ENCODE measurements at places on chromosomes 1 and 21.

DNA sequence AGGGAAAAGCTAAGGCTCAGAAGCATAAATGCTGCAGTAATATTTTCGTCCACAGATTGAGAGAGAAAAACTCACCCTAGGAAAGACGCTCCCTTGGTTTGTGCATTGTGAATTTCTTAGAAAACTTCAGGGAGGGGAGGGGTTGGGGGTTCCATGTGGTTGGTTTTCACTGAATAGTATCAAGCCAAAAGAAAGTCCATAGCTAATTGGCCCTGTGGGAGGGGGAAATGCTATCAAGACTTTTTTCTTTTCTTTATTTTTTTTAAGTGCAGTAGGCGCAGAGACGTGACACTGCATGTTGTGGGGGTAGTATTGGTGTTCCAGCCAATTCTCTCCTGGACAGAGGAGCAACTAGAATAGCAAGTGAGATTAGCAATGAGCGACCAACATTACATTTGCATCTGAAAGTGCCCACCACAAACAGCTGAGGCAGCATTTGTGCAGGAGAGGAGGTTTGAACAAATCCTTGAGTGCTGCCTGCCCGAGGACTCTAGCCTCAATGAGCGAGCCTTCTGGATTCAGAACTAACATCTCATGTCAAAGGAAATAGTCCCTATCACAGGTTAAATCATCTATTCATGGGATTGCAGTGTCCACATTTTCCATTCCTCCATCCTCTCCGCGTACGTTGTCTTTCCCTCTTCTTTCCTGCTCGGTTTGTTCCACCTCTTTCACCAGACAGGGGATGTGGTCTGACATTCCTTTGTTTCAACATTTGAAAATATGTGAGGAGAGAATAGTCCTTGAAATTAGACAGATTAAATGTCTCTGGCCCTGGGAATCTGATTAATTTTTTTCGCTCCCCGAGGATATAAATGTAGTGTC is 118.0 kb upstream of the MARK1 start:
- DNase-seq: no peak

GRCh38 chr21:25127811-25128210 is 479.5 kb downstream of the MRPL39 start:
- DNase-seq: no peak

DNA sequence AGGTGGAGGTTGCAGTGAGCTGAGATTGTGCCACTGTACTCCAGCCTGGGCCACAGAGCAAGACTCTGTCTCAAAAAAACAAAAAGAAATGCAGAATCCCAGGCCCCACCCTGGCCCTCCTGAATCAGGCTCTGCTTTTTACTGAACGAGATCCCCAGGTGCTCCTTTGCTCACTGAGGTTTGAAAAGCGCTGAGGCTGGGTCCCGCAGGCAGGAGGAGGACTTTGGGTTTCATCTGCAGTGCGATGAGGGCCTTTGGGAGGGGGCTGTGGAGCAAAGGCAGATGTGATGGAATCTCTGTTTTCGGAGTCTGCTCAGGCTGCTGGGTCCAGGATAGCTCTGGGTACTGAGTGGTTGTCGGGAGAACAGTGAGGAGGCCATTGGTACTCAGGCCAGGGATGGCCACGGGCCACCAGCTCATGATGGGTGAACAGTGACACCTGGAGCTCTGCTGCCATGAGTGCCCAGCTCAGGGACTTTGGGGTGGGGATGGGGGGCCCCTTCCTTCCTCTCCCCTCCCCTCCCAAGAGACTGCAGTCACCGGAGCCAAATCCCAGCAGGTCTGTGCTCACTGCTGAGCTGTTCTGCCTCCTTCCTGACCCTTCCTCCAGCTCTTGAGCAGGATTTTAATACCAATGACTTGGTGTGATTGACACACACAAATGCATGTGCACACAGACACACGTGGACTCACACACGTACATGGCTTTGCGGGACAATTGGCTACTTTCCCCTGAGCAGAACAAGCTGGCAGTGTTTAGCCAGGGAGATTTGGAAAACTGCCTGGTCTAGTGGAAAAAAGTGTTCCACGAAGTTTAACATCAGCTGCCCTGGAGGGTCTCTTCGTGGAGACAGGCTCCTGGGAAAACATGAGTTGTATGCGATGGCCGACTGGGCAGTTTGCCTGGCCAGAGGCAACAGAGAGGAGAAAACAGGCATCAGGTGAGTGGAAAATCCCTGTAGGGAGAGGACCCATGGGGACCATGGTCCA is 3.6 kb upstream of the DHRS3 start:
- DNase-seq: no peak

- DNase-seq: no peak
Observed at GRCh38 chr1:238951809-238952208, 434.6 kb upstream of the CHRM3 start.

GRCh38 chr1:107357376-107357775 is 216.5 kb downstream of the NTNG1 start:
- no peak for DNase-seq

GRCh38 chr1:59985911-59986515 is 59.4 kb upstream of the CYP2J2 start:
- no peak for DNase-seq

GRCh38 chr1:152110365-152110859 is 4.8 kb downstream of the TCHH start:
- DNase-seq: peak; percentile 15

DNA sequence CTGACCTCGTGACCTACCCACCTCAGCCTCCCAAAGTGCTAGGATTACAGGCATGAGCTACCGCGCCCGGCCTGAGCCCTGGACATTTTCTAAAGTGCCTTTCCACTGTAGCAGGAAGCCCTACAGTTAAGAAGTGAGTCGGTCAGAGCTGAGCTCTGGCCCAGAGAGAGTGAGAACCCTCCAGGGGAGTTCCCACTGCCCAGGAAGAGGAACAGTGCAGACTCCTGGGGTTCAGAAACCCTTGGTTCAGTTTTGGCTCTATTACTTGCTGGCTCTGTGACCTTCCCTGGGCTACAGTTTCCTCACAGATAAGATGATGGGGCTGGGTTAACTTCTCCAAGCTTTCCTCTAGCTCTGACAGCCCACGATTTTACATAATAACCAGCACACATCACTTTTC is 20.9 kb downstream of the SLC9A1 start:
- DNase-seq: no peak

- DNase-seq: peak; percentile 24
Observed at GRCh38 chr1:95013950-95014574, 58.7 kb downstream of the ALG14 start.

- no peak for DNase-seq
Observed at GRCh38 chr1:171654201-171654941, 1.9 kb upstream of the MYOC start.

DNA sequence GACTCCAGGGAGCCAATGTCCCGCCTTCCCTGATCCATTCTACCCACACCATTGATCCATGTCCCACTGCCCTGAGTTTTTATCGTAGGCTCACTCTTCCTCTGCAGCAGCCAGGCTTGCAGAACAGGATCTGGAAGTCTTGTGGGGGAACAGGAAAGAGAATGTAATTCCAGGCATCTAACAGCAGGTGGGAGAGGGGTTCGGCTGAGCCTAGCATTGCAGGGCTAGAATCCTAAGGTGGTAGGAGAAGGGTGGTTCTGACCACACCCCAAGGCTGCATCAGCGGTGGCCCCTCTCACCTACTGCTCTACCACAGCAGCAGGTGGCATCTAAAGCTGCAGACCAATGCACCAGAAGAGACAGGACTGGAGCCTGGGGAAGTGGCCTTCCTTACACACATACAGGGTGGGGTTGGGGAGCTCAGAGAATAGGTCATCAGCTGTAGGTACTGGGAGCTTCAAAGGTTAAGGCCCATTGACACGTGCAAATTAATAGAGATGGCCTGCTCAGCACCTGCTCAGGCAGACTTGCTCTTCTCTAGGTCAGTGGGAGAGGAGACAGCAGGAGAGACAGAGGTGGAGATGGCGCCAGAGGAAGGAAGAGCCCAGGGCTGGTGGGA is 20.5 kb downstream of the KNCN start:
- DNase-seq: no peak

DNA sequence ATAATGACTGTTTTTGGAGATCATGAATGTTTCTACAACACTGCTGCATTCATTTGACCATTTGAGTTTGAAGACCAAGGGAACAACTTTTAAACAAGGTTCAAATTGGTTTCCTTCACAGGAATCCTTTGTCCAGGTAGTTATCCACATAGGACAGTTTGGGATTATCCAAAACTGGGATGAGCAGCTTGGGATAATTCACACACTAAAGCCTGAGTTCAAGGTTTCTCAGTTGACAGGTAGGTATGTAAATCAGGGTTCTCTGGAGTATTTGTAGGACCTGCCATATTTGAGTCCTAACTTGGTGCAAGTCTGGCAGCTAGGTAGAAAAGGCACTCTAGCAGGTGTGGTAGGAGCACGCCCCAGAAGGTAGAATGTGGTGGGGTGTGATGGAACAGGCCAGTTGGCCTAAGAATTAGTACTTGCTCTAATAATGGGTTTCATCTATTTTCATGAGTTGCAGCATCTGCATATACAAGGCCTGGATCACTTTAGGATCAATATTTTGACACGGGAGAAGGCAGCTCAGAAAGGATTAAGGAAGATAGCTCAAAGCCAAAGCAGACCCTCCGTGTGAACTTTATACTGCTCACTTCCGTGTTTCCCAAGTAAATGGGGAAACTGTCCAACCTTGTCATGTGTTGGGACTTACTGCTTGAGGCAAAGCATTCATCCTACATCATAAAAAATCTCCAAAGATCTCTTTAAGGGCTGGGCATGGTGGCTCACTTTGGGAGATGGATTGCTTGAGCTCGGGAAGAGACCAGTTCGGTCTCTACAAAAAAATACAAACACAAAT is 14.1 kb upstream of the RAB42 start:
- DNase-seq: no peak

- DNase-seq: no peak
Observed at GRCh38 chr1:183097438-183098051, 74.3 kb downstream of the LAMC1 start.

DNA sequence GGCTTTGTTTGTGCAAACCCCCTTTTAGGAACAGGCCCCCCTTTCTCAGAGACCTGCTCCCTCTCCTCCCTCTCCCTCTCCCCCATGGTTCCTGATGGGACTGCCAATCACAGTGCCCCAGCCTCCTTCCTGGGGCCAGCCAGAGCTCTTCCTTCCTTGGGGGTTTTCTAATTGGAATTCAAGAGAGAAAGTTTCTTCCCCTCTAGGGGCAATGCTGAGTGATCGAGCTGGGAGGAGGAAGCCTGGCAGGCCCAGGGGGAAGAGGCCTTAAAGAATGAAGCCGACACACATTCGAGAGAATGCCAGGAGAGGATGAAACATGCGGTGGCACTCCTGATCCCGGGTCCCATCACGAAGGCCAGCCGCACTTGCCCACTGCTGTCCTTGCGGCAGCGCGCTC is 21.3 kb upstream of the COL16A1 start:
- DNase-seq: no peak

DNA sequence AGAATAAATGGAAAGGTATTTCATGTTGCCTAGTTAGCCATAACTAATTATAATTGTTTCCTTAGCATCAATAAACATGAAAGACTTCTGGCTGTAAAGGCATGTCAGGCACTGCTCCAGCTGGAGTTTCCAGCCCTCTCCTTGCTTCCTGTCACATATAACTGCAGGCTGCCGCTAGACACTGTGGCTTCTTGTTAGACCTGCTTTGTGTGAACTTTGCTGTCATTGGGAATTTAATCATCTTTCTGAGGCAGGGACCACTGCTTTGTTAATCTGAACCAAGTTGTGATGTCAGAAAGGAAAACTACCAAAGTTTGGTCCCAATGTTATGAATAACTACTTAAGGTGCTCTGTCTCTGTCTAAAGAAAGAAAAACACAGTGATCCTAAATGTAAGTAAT is 90.3 kb upstream of the DUSP10 start:
- no peak for DNase-seq

GRCh38 chr1:27539901-27540861 is 50.2 kb upstream of the WASF2 start:
- no peak for DNase-seq

- no peak for DNase-seq
Observed at GRCh38 chr1:207971331-207972219, 60.6 kb upstream of the CD34 start.

- no peak for DNase-seq
Observed at GRCh38 chr1:46675549-46676314, 4.1 kb downstream of the TEX38 start.

DNA sequence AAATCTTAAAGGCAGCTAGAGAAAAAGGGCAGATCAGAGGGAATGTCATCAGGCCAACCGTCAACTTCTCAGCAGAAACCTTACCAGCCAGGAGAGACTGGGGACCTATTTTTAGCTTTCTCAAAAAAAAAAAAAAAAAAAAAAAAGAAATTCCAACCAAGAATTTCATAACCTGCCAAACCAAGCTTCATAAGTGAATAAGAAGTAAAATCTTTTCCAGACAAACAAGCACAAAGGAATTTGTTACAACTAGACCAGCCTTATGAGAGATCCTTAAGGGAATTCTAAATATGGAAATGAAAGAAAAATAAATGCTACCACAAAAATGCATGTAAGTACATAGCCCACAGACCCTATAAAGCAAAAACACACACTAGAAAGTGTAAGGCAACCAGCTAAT is 267.7 kb downstream of the AKT3 start:
- no peak for DNase-seq

DNA sequence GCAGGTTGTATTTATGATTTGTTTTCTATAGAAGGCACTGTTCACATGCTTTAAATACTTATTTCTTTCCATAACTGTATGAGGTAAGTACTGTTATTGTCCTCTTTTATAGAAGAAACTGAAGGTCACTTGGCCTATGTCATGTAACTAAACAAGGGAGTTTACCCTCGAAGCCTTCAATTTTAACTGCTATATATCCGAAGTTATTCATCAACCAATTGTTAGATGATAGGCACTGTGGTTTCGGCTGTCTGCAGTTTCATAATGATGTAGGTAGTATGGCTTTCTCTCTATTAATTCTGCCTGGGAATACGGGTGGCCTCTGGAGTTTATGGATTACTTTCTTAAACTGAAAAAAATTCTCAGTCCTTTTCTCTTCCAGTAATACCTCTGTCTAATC is 413.3 kb upstream of the ADGRL2 start:
- no peak for DNase-seq

DNA sequence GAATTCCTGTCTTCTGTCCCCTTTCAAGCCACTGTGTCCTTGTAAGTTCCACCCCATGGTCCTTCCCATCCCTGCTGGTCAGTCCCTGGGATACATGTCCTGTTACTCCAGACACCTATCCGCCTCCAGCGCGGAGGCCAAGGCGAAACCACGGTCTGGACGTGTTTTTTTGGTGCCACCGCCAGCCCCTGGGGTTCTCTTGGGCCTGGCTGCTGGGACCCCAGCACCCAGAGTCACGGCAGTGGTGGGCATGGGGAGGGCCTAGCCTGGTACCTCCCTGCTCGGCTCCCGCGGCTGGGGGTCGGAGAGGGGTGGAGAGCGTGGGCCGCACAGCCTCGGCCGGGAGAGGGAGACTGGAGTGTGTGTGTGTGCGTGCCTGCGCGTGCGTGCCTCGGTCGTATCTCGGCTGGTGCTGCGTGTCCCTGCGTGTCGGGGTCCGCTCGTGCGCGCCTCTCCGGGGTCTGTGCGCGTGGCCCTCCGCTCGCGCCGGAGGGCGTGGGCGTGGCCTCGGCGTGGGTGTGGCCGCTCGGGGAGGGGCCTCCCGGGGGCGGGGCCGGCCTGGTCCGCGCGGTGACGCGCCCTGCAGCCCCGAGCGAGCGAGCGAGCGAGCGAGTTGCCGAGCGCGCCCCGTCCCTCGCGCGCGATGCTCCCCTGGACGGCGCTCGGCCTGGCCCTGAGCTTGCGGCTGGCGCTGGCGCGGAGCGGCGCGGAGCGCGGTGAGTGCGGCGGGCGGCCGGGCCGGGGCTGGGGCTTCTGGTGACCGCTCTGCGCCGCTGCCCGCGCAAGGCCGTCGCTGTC is at the start of gene VWA1:
Gene VWA1 (plus strand): TSS at position 585 of the 798 bp plus-strand sequence. CDS start 59 bp downstream, at position 644.
- DNase-seq: peak; percentile 77

- no peak for DNase-seq
Observed at GRCh38 chr1:198447468-198447867, 93.0 kb downstream of the ATP6V1G3 start.

- no peak for DNase-seq
Observed at GRCh38 chr21:46527801-46528200, 69.1 kb downstream of the DIP2A start.
